ENCODE measurements at places on chromosomes 1 and 21.

DNA sequence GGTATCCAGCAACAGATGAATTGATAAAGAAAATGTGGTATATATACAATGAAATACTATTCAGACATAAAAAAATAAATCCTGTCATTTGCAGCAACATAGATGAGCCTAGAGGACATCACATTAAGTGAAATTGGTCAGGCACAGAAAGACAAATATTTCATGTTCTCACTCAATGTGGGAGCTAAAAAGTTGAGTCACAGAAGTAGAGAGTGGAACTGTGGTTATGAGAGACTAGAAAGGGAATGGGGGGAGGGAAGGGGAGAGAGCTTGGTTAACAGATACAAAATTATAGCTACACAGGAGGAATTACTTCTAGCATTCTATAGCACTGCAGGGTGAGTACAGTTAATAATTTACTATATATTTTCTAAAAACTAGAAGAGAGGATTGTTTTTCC lies 37.1 kb upstream of the SERPINC1 start:
- no peak for DNase-seq

DNA sequence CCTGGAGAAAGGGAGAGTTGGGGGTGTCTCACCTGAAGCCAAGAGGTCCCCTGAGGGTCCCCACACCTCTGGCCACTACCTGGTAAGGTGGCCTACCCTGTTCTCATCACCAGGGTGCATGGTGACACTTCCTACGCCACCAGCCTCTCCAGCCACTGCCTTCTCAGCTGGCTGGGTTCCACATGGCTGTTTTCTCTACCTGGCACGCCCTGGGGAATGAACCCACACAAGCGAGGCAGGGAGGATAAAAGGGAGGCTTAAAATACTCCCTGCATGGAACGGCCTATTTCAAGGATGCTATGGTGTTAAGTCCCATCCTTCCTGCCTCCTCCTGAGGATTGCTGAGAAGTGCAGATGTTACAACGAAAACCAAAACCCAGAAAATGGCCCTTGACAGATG lies 84.7 kb downstream of the PIK3CD start:
- DNase-seq, result no peak

GRCh38 chr21:28655471-28655870 lies 337.2 kb downstream of the LTN1 start:
- no peak for DNase-seq

DNA sequence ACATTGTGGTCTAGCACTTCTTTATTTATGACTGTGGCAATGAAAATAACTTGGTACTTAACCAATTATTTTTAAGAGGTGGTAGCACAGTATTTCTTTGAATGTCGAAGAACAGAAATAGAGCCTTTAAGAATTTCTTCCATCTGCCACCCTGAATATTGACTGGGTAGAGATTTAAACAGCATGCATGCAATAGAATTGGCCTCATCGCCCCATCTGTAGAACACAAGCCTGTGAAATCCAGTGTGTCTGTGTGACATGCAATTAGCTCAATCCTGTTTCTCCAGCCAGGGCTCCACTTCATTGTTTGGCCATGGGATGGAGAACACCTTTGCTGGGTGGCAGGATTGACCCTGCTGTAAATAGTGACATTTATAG lies 17.1 kb upstream of the KLHDC8A start:
- DNase-seq, result no peak

DNA sequence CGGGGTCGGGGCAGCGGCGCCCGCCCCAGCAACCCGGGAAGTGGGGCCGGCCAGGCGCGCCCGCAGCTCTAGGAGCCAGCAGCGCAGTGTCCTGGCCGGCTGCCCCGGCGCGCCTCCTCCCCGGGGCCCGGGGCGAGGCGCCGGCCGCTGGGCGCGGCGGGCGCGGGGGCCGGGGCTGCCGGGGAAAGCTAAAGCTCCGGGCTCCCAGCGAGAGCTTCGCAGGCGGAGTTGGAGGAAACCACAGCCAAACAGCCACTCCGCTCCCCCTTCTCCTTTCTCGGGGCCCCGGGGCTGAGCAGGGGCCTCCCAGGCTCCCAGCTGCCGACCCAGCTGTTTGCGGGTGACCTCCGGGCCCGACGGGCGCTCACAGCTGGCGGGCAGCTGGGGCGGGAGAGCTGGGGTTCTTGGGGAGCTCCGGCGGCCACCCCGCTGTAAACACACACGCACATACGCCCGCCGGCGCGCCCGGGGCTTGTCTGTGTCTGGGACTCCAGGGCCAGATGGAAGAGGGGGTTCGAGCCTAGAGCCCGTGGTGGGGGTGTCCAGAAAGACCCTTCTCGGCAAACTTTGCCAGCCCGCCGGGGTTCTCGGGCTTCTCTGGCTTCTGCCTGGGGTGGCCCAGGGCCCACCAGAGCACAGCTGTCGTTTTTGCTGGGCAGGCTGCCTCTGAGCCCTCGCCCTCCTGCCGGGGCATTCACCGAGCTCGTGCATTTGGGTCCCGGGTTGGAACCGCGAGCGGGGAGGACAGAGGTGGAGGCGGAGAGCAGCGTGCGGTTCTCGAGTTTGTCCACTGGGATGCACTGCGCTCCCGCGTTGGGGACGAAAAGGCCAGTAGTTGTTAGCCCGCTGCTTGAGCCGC lies 1.5 kb downstream of the AJAP1 start:
- DNase-seq, result no peak

GRCh38 chr1:29650041-29650400 lies 413.7 kb downstream of the PTPRU start:
- no peak for DNase-seq

Measured in amniotic stem cell (primary cell).